ENCODE measurements at places on chromosomes 12 and 14.

GRCh38 chr12:53948650-53949593 is 5.8 kb upstream of the HOXC12 start:
- no peak for DNase-seq

- no peak for DNase-seq
These were observed 55.8 kb upstream of the LIMA1 start for GRCh38 chr12:50338920-50339645.

GRCh38 chr14:104680056-104680805 is 9.2 kb upstream of the INF2 start:
- DNase-seq: peak; percentile 34

GRCh38 chr12:123389560-123390351 is 5.8 kb downstream of the KMT5A start:
- no peak for DNase-seq
